CD8-positive, alpha-beta T cell (primary cell): ENCODE measurements at places on chromosomes 6 and 20.

DNA sequence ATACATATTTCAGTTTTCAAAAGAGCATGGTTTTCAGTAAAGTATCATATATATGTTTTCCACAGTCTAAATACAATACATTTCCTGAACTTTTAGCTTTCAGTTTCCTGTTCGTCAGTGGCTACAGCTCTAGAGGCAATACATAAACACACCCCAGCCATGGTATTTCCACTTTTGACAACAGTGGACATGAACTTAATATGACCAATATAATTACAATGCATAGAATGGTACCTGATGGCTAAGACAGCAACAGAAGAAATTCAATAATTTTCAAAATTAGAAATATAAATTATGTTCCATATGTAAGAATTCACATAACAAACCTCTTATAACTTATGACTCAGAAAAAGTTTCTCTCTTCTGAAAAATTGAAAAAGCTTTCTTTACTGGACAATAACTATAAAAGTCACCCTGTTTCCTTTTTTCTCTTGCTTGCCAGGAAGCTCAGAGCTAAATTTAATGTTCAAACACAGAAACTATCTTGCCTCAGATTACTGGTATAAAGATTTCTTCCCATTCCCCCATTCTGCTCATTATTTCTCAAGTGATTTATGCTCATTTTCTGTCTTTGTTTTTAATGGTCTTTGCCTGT, 19.2 kb downstream of the FKBP5 start:
- DNase-seq: no peak

DNA sequence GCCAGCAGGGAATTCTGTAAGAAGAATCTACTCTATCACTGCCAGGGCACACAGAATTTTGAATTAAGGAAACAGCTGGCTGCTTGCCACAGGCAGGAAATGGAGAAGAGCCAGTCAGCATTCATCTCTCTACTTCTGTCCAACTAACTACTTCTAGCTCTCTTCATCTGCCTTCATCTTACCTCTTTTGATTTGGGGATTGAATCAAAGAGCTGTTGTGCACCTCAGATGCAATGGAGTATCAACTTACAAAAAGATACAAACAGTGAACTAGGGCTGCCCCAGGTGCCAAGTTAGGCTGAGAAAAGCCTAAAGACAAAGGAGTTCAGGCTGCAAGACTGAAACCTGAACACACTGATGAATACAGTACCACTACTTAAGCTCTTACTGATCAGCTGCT, 82.0 kb downstream of the PTPRK start:
- DNase-seq: no peak

- DNase-seq: no peak
Observed at GRCh38 chr6:56864171-56864616, 90.7 kb upstream of the BEND6 start.

DNA sequence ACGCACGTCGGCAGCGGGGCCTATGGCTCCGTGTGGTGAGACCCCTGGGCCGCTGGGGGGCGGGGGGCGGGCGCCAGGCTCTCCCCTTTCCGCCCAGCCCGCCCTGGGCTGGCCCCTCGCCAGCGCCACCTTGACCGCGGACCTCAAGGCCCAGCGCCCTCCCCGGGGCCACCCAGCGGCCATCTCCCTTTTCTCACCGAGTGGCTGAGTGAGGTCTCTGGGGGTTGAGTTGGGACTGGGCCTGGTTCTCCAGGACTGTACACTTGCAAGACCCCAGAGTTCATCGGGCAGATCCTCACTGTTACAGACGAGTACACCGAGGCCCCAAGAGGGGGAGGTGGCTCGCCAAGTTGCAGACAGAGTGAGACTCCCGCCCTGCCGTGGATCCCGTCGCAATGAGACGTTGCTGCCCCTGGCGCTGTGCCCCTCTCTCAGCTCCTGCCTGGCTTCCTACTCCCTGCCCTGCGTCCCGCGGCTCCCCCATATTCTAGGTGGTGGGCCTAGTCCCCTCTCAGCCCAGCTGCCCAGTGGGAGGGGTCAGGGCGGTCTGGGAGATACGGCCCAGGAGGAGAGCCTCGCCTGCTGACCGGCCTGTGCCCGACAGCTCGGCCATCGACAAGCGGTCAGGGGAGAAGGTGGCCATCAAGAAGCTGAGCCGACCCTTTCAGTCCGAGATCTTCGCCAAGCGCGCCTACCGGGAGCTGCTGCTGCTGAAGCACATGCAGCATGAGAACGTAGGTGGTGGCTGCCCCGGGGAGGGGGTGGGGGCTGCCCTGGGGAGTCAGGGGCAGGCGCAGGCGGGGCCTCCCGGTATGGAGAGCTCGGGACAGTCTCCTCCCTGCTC, 576 bp downstream of the MAPK13 start:
- DNase-seq: no peak

DNA sequence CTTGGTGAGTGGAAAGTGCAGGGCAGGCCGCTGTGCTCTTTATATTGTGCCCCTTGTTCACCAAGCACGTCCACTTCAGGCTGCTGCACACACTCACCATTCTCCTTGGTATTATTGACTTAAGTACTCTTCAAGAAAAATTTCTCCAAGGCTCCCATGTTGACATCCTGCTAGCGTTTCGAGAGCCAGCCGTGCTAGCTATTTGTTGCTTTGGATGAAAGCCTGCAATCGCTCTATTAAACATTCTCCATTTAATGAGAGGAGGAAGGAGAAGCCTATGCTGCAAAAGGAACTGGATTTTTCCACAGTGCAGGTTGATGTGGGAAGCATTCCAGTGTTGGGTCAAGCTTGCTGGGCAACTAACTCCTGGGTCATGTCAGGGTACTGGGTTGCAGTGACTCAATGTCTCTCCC, 113.5 kb downstream of the CD83 start:
- no peak for DNase-seq

- DNase-seq: no peak
Observed at GRCh38 chr6:408599-409102, 17.1 kb downstream of the IRF4 start.

GRCh38 chr20:51042064-51042463, 19.2 kb upstream of the KCNG1 start:
- no peak for DNase-seq

DNA sequence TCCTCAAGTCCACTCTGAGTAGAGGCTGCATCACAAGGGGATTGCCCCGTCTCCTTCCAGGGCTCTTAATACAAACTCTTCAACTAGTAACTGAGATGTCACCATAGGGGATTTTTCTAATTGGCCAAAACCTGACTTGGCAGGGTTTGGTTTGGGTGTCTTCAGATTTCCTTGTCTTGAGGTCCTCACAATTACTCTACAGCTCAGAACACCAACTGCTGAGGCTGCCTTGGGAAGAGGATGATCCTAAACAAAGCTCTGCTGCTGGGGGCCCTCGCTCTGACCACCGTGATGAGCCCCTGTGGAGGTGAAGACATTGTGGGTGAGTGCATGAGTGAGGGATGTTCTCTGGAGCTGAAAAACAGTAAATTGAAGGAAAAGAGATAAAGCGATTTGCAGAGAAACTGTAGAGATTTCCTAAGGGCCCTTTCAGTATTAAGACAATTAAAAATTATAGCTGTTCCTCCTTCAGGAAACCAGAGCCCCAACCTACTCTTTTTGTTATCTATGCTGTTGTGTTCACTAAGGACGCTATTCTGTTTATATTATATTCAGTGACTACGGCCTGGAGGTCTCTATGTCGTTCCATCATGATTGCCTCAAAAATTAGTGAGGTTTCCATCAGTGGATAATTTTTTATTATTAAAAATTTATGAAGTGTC, at the start of gene HLA-DQA1:
Gene HLA-DQA1, plus strand, starts transcription at position 188 of the 662 bp plus-strand sequence. Its CDS starts 53 bp downstream, at position 241.
- no peak for DNase-seq
